ENCODE measurements at places on chromosomes 6 and 20.

- peak; percentile 58 for DNase-seq
Measured at GRCh38 chr20:36950414-36951197, 902 bp downstream of the SAMHD1 start.

DNA sequence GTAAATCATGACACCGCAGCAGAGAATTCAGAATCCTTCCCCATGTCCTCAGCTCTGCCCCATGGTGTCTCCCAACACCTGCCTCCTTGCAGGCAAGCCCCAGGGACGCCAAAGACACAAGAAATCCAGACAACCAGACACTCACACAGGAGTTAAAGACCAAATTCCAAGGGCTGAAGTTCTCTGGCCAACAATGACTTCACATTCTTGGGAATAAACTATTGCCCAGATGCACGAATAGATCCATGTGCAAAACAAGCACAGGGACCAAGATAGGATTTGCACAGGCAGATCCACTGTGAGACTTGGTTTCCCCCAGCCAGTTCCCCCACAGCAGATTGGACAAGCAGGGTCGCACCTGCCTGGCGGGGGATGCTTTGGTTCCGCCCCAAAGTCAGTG lies 246.7 kb downstream of the SOD2 start:
- no peak for DNase-seq

- no peak for DNase-seq
Measured at GRCh38 chr6:24659561-24659960, 7.1 kb downstream of the TDP2 start.

- DNase-seq, result peak; percentile 90
Measured at GRCh38 chr20:62550087-62550632, 74.4 kb upstream of the GATA5 start.

DNA sequence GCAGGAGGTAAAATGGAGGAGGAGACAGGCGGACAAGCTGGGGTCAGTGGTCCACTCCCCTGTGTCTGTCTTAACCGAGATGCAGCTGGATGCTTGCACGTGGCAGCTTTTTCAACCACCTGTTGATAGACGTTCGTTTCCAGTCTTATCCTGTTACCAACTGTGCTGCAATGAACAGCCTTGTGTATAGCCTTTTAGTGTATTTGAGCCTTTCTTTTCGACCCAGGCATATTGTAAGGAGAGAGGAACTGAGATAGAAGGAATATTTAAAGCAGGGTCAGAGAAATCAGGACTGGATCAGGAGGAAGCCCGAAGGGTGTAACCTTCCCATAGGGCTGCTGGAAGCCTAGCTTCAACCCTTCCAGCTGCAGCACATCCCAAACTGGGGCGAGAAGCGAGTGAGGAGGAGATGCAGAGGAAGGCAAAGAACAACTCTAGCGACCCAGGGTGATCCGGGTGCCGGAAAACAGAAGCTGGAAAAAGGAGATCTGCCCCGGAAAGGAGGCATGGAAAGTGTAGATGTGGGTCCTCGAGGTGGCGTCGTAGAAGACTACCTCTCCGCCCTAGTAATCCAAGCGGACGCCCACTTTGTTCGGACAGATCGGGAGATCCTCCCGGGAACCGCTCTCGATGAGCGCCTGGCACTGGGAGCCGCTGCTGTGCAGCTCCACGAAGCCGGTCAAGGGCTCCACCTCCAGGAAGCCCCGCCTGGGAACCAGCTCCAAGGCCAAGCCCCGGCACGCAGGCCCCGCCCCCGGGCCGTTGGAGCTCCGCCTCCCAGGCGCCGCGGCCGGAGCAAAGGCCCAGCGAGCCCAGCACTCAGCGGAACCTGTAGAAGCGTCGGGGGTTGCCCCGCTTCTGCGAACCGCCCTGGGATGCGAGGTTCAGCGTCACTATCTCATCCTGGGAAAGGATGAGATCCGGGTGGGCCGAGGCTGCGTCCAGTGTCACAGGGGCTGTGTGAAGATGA lies 11.2 kb downstream of the TRIM31 start:
- peak; percentile 96 for DNase-seq

DNA sequence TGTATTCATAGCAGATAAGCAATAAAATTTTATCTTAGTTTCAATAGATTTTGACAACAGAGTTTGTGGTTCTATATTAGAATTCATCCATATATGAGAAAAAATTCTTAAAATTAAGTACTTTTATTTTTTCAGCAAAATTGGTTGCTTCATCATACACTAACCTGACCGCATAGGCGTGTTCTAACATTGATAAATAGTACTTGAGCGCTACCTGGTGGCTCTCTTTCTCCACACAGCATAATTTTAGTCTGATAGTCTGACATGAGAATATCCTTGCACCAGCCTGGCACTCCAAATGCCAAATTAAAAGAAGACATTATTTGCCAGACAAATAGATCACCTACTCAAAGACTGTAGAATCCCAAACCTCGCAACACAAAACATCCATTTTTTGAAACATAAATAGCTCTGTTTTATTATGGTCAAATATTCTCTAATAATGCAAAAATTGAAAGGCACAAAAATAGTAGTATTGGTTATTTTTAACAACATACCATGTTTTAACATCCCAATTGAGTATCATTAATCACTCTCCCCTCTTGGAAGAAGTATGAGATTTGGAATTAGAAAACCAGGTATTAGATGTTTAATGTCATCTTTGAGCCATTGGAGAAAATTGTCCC lies 33.0 kb upstream of the FILIP1 start:
- no peak for DNase-seq

- DNase-seq, result no peak
Measured at GRCh38 chr6:150048099-150048498, 20.8 kb downstream of the ULBP3 start.

- DNase-seq, result no peak
Measured at GRCh38 chr6:105272786-105273185, 93.0 kb upstream of the POPDC3 start.

DNA sequence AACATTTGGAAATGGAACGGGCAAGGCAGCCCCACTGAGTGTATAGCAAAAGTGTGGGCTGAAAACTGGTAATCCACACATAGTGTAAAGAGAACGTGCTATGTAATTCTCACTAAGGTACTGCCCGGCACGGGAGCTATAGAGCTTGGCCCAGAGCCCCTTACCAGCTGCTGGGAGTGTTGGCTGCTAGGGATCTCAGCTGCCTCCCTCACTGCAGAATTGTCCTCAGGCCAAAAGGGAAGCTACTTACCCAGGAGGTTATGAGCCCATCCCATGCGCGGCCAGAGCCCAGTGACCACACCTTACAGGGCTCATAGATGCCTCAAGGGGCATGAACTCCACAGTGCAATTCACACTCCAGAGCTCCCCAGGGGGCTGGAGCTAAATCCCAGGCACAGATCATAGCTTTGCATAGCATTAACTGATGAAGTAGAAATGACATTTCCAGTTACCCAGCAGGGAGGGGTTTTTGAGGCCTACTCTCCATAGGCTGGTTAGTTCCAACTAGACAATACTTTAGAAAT lies 56.8 kb downstream of the LINC00237 start:
- no peak for DNase-seq

DNA sequence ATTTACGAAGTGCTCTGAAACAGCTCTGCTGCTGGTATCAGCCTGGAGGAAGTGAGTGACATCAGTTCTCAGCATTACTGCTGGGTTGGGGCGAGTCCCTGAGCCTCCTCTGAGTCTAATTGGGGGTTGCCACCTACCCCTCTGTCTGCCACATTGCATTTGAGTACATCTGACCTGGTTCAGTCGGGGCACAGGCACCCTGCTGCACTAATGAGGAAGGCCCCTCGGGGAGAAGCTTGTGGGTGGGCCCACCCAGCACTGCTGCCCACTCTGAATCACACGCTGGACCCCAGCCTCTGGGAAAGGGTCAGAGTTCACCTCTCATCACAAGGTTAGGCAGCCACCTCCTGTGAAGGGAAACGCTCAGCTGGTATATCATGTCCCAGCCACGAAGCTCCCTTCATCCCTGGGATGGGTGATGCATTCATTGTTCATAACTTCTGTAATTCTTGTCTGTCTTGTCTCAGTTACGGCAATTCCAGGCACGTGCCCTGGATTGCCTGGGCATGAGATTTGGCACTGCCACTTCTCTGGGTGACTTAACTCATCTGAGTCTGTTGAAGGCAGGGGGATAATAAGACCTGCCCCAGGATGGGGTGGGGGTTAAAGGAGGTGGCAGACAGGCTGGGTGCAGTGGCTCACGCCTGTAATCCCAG lies 13.3 kb downstream of the DNMT3B start:
- no peak for DNase-seq

GRCh38 chr6:30169658-30170614 lies 6.6 kb downstream of the TRIM15 start:
- no peak for DNase-seq

GRCh38 chr20:572727-573126 lies 29.1 kb upstream of the CSNK2A1 start:
- DNase-seq, result no peak

- no peak for DNase-seq
Measured at GRCh38 chr20:53557130-53557529, 36.5 kb downstream of the ZNF217 start.

DNA sequence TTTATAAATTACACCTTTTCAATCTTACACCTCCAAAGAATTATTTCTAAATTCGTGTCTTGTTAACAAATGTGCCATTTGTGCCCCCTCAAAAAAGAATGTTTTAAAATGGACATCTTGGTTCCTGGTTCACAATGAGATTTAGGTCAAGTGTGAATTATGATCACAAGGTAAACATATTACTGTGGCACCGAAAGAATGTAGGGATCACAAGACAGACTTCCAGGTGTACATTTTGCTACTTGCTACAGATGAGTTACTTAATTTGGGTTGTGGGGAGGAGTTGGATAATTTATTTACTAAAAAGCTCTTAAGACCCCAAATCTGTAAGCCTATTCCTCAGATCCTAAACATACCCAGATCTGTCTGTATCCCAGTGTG lies 25.0 kb upstream of the ADTRP start:
- DNase-seq, result no peak

DNA sequence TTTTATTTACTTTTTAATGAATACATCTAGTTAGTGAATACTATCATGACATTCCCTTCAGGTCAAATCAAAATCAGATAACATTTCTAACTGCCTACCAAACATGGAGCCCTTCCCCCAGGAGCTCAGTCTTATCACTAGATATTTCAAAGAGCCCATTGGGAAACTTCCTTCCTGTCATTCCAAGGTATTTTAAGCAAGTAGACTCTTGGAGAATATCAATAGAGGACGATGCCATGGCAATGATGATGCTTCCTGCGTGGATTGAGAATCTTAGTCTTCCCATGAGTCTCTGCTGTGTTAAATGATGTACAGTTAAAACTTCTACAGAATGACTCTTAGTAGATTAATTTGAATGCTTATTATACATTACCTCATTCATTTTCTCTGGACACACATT lies 384.9 kb downstream of the CENPW start:
- DNase-seq, result no peak

DNA sequence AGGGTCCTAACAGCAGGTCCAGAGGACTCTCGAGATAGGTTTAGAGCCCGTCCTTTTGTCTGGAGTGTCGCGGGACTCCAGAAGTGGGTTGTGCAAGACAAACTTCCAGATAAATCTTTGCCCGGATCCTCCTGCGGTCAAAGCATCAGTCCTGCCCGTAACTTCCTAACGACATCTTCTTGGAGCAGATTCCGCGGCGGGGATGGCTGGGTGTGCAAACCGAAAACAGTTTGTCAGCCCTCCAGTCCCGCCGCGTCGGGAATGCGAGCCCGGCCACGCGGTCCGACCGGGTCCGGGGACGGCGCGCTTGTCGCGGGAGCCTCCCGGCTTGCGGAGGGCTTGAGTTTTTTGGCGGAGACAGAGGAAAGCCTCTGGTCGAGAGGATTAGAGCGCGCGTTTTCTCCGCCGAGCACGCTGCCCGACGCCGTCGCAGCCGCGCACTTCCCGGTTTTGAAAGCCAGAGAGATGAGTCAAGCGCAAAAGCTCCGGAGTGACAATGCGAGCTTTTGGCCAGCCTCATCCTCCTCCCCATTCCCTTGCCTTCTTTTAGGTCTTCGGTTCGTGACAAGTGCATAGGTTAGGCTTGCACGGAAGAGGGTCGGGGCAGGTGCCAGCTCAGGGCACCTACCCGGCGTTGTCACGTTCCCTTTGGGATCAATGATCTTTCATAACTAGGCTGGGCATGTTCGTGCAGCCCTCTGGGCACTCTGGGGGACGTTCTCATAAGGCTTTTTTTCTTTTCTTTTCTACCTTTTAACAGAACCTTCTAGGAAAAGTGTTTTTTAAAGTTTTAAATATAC lies 91.3 kb upstream of the PRDM1 start:
- peak; percentile 77 for DNase-seq

- DNase-seq, result no peak
Measured at GRCh38 chr6:159259441-159260125, 90.4 kb downstream of the FNDC1 start.

- DNase-seq, result no peak
Measured at GRCh38 chr6:153086225-153086990, 44.7 kb downstream of the RGS17 start.

DNA sequence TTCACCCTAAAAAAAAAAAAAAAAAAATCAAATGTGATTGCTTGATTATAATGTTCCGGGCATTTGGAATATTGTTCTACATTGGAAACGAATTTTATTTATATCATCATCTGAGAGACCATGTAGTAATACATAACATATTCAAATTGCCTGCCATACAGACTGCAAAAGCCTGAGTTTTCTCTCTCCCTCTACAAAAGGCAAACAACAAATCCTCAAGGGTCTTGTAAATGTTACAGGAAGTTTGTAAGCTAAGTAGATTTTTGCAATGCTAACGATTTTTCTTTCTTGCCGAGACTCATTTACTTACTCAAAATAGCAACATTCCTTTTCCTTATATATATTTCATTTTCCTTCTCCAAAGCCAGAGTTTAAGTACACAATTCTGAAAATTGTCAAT lies 49.0 kb upstream of the HTR1E start:
- no peak for DNase-seq

DNA sequence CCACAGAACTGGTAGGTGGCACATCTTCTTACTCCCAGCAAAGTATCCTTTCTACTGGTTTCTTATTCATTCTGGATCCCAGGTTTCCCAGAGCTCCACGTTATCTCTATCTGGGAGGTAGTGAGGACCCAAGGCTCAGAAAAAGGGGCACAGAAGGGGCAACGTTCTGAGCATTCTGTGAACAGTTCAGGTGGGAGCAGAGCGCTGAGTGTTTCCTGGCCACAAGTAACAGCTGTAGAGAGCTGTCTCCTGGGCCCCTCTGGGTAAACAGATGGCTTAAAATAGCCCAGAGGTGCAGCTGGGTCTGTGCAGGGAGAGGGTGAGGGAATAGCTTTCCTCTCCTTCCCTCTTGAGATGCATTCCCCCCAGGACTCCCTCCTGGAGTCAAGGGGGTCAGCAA lies 2.1 kb downstream of the APOBEC2 start:
- DNase-seq, result no peak

DNA sequence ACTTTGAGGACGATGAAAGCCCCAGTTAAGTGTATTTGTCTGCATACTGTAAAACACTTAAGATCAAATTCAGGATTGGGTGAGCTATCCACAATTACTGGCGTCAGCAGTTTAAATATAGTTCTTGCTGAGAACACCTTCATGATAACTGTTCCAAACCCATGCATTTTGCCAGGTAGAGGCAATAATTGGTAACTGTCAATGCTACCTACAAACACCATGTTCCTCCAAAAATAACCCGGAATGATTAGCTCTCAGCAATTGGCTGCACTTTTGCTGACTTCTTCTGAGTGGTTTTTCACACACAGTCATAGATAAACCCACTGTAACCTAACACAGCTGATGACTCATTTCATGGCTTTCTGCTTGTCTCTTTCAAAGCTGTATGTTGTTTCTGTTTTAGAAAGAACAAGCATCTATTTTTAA lies 1358.6 kb upstream of the GJE1 start:
- no peak for DNase-seq

- peak; percentile 41 for DNase-seq
Measured at GRCh38 chr6:170176898-170177771, 113.7 kb downstream of the DLL1 start.

Data from Right ventricle myocardium superior (tissue), 1 donor.